ENCODE measurements at places on chromosomes 16 and 17. TPM values are rescaled to one million over a fixed set of nuclear protein-coding genes. Genes with fewer than 3 reads are reported as not detected.
A peak's percentile ranks its signal among the peaks of the same experiment; 100 is the strongest.

DNA sequence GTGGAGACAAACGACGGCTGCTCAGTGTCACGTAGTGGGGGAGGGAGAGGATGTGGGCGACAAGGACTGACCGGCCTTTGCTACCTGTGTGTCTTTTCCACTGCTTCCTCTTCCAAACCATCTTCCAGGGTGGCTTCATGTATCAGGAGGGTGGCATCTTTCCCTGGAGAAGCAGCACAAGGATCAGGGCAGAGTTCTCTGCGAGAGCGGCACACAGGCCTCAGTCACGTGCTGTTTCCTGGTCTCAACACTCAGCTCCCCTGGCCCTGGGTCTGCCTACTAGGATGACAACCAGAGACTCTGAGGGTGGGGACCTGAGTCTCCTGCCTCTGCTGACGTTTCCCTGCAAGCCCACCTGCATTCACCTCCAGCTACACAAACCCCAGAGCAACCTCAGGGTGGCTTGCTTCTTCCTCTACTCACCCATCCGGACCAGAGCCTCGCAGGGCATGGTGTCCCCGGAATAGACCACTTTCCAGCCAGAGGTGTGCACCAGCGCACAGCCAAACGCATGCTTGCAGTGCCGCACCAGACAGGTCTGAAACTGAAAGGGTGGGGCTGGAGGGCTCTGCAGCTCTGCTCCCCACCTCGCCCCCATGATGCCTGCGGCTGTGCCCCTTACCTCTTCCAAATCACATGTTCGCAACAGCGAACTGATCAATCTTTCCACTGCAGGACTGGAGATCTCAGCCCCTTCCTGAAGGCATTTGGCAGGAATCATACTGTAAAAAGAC lies 23.3 kb downstream of the ELAC2 start:
- ATAC-seq = no peak

DNA sequence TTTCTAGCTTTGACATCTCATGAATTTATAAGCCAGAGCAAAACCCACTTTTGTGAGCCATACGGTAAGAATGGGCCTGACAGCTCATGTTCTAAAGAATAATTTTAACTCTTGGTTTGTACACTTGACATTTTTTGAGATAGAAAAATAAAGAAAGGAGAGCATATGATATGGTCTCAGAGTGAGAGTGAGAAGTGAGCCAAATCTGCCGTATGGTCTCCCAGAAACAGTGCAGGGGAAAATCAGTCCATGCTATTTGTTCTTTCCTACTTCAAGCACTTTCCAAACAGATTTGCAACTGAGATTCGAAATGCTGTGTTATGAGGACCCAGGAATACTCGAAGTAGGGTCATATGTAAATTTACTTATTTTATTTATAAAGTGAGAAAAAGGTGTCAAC lies 20.9 kb downstream of the SMIM36 start:
- no peak for ATAC-seq

DNA sequence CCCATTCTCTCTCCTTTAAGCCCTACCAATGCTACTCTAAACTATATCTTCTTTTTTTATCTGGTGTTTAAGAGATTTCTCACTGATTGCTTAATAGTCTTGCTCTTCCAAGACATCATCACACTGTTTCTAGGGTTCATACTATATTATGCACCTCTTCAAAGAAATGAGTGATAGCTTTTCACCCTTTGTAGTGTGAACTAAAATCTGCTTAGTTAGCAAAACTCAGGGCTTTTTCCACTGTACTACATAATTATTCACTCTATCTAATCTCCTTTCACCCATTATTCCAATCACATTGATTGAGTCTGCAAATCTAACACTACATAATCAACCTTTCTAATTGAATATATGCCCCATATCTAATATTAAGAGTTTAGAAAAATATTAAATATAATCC lies 456.0 kb upstream of the SOX9 start:
- ATAC-seq = no peak

- ATAC-seq = no peak
Measured at GRCh38 chr16:22397931-22398330, 23.5 kb upstream of the CDR2 start.

GRCh38 chr17:31752584-31752983 lies 106.5 kb downstream of the COPRS start:
- no peak for ATAC-seq

DNA sequence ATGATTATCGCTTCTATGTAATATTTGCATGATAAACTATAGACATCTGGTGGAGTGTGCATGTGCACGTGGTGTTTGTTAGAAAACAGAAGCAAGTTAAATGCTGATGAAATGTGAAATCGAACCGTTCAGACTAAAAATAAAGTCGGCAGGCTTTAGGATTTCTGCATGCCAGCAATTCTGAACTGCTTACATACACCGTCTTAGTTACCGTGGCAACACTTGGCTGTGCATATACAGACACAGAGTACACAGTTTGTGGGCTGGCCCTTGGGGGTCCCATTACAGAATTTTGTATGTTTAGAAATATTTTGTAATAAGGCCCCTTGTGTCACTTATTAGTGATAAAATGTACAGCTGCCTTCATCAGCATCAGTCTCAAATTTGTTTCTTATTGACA lies 605.5 kb downstream of the RBFOX1 start:
- ATAC-seq = no peak

DNA sequence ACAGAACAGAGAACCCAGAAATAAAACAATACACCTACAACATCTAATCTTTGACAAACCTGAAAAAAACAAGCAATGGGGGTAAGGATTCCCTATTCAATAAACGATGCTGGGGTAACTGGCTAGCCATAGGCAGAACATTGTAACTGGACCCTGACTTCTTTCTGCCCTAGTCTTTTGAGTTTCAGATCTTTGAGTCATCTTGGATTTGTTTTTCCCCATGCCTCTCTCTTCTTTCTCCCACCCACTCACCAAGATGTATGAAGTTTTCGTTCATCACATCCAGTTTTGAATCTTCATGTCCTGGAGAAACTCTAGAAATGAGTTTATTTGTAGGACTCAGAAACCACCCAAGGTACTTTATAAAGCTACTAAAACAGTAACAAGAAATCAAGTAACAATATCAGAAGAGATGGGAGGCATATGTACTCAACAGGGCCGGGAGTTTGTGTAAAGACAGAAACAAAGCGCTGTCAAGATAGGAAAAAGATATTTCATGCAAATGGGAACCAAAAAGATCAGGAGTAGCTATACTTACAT lies 39.0 kb downstream of the HSD17B2 start:
- ATAC-seq = peak; percentile 86

DNA sequence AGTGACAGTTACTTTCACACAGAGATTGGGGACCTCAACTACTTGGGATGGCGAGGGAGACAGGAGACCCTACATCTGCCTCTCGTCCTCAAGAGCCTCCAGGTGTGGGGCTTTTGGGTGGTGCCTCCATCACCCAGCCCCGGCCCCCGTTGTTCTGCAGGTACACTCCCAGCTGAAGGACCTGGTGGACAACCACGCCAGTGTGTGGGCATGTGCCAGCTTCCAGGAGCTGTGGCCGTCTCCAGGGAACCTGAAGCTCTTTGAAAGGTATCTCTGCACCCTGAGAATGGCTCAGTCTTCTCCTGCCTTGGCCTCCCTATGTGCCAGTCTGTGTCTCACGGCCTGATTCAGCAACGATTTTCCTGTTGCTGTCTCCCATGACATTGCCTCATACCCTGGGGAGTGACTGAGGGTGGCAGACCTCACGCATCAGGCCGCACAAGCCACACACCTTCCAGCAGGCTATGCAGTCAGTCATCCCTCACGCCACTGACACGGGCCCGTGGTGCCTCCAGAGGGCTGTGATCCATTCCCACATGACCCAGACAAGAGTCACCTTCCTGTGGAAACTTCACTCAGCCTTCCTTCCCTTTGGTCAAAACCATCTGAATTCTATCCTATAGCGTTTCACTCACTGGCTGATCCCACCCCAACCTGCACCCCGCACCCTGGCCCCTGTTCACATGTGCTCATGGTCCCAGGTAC lies 3.7 kb downstream of the CCNF start:
- ATAC-seq = no peak

GNG13 gene
- total RNA-seq = not detected

PTX4 gene
- not detected for total RNA-seq

ACSM2A gene
- not detected for total RNA-seq

HSD17B1 gene
- 0.82 TPM for total RNA-seq

SOX8 gene
- total RNA-seq = 0.35 TPM

NME4 gene
- 41.9 TPM for total RNA-seq

All from activated T-helper 17 cell treated with anti-CD3 and anti-CD28 coated beads, Interleukin-2, amount 50 U/mL, for 72 hours (primary cell).